ENCODE measurements at places on chromosomes 6 and 20.

DNA sequence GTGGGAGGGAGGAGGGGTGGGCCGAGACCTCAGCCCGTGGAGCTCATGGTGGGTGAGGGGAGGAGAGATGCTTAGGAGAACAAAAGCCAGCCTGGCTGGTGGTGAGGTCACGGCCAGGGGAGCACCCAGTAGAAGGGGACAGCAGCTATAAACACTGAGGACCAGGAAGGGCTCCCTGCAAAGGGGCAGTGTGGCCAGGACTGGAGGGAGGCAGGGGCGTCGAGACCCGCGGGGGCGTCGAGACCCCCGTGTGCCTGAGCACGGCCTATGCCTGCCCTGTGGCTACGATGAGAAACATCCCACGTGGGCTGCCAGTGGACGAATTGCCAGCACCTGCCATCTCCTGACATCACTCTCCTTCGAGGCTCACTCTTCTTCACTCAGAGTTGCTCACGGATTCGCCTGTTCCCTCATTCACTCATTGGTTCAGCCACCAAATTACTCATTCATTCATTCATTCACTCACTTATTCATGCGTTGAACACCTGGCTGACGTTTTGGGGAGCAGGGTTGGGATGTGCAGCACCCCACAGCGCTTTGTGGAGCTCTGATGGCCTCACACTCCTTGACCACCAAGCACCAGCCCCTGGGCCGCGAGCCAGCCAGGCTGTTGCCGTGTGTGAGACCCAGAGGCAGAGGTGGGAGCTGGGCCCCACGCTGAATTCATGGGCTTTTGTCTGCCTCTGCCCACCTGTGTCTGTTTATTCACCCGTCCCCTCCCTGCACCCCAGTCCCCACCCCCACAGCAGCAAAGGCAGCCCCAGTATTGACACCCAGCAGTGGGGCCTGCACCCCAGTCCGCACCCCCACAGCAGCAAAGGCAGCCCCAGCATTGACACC is 61.2 kb upstream of the BHLHE23 start:
- DNase-seq, result no peak

DNA sequence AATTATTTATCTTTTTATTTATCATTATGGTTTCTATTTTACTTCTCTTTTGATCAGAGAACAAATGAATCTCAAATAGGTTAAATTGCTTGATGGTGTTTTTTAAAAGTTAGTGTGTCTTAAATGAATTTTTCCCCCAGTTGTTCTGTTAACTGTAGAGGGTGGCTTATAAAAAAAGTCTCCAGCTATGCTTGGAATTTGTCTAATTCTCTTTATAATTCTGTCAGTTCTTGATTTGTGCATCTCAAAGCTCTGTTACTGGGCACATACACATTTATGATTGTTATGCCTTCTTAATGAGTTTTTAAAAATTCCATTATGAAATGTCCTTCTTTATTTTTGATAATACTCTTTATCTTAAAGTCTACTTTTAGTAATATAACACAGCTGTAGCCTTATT is 58.0 kb downstream of the LIN28B start:
- no peak for DNase-seq

DNA sequence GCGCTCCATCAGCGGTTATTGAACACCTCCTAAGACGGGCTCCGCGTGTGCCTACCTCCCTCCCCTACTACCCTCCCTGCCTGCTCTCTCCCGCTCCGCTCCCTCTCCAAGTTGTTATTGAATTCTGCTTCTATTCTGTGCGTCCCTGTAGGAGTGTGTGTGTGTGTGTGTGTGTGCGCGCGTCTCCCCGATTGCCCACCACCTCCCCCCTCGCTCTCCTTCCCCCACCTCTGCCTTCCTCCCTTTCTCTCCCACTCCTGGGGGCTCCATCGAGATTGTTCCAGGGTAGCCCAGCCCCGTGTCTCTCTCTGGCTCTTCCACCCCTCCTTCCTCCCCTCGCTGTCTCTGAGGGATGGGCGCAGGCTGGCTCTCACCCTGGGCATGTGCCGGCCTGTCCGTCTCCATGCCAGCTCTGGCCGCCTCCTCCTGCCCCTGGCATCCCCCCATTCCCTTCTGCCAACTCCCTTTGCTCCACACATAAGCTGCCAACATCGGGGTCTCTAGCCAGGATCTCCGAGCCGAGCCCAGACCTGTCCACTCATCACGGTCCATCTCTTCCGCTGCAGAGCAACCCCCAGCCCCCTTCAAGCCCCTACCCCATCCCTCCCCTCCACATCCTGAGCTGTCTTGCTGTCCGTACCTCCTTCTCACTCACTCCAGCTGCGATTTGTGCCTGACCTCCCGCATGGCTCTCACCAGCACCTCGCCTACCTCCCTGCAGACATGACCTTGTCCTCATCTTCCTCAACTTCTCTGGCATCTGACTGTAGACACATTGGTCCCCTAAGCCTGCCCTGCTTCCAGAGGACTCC is 68.5 kb downstream of the SRC start:
- no peak for DNase-seq

- no peak for DNase-seq
Measured at GRCh38 chr6:161044335-161044734, 52.8 kb downstream of the MAP3K4 start.

DNA sequence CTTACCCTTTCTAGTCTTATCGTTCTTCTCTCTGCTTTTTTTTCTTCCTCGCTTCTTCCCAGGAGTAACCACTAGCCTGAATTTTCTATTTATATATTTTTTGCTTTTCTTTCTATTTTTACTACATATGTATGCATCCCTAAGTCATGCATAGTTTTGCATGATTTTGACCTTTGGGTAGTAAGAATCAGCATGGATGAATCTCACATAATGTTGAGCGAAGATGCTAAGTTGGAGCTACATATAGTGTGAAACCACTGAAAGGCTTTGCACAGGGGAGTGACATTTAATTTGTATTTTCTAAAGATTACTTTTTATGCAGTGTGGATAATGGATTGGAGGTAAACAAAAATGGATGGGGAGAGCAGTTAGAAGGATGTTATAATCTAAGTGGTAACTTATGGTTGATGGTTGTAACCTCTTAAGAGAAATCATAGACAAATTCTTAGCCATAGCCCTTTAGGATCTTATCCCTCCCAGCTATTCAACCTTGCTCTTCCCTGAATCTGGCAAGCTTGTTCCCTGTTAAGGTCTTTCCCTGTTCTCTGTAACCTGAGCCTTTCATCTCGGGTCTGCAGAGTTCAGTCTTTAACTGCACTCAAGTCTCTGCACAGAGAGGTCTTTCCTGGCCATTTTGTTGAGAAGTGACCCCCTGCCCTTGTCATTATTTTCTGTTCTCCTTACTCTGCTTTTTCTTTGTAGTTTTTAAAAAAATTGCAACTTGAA is 18.0 kb downstream of the PEX7 start:
- DNase-seq, result no peak

DNA sequence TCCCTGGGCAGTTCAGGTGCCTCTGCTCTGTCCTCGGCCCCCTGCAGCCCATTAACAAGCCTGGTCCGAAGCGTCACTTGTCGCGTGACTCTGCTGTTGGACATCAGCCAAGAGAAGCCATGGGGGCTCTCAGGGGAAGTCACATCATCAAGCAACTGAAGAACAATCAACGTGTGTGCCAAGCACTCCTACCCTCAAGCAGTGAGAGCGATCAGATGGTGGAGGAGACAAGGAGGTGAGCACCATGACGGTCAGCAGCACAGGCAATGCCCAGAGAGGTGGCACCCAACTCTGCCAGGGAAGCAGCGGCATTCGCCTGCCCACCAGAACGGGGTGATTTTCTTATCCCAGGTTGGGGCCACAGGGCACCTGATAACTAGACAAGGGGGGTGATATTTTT is 132.7 kb downstream of the AGPAT4 start:
- DNase-seq, result no peak

GRCh38 chr6:119173249-119174084 is 95.0 kb upstream of the FAM184A start:
- no peak for DNase-seq

- no peak for DNase-seq
Measured at GRCh38 chr6:26006086-26006939, 43.7 kb downstream of the TRIM38 start.

- DNase-seq, result no peak
Measured at GRCh38 chr6:148398678-148399077, 56.0 kb downstream of the SASH1 start.

DNA sequence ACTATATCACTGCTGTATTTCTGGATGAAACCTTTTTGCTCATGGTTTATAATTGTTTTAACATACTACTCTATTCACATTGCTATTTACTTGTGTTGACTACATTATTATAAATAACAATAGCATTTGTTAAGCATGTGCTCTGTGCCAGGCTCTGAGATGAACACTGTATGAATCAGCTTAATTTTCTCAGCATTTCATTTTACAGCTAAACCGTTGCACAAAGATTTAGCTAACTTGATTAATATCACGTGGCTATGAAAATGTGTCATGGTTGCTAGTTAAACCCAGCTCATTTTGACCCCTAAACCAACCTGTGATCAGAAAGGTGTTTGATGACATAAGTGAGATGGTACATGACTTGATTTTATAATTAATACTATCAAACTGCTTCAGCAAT is 77.5 kb downstream of the NCOA7 start:
- no peak for DNase-seq

DNA sequence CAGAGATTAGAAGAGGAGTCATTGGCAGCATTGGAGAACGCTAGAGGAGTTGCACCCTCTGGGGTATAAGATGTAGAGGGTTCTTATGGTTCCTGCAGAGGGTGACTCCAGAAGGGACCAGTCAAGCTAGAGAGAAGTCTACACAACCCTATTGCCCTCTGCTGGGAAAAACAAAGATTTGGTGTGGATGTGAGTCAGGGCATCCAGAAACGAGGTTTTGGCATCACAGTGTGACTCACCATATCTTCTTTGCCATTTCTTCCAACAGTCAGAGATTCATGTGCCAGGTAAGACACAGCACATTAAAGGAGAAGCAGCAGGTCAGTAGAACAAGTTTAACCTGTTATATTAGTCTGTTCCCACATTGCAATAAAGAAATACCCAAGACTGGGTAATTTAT is 598.8 kb downstream of the MAFB start:
- no peak for DNase-seq

DNA sequence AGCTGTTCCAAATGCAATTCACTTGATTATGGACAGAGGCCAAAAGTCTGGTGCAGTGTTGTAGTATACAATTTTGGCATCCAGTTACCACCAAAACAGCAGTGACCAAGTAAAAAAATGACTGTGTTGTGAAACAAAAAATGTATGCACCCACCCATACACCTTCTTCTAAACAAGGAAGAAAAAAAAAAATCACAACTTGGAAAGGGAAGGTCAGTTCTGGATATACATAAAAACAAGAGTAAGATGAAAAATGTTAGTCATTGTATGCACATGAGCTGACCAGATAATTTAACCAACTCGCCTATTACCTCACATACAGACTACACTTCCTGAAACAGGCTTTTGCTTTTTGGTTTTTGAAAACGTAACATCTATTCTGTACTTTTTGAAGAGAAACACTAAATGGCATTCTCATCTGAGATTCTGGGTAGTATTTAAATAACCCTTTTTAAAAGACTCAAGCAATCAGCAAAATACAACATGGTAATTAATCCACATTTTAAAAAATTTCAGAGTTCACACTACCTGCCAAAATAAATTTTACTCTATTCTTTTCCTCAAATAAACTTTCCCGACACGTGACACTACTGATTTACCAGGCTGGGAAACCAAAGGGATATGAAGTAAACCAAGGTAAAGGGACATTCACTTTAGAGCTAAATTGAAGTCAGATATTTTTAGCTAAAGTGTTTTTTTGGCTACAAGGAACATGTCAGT is 141.6 kb upstream of the SHLD1 start:
- no peak for DNase-seq

DNA sequence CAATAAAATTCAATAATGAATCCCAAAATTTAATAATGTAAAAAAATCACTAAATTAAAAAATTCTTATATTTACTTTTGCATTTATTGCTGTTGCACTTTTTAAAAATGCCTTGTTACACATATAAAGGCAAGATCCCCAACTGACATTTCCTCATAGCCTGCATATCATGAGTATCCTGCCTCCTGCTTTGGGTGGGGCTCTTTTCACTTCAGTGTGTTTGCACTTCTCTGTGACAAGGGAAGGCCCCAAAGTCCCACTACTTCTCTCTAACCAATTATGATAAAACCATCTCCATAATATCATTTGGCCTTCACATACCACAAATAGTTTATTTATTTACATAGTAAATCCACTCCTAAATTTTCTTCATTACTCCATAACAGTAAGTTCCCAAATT is 446.1 kb upstream of the MARCKS start:
- DNase-seq, result no peak

- no peak for DNase-seq
Measured at GRCh38 chr6:108117427-108118358, 43.2 kb upstream of the OSTM1 start.

DNA sequence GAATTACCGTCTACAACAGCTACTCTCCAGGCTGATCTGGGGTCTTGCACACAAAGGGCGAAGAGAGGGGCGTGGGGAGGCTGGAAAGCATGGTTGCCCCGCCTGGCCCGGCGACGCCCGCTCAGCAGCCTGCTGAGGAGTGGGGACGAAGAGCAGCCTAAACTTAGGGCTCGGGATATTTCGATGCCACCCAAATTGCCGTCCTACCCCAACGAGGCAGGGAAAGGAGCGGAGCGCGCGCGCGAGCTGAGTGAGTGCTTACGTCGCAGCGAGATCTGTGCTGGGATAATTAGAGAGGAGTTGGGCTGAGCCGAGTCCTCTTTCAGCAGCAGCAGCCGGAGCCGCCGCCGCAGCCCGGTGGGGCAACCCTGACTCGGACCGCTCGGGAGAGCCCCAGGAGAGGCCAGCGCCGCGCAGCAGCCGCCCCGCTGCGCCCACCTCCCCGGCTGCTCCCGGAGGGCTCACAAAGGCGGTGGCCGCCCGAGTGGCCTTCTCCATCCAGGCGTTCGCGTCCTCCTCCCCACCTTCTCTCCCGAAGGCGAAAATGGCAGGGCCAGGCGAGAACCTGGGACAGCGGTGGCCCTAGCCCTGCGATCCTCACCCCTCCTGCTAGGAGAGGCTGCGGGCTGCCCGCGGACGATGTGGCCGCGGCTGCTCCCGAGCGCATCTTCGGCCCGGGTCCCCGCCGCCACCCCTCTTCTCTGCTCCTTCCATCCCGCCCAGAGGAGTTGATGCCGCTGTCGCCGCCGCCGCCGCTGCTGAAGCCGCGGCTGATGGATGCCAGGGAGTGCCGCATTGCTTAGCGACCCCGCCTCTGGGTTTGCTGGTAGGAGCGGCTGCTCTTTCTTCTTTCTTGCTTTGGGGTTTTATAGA is at the start of gene CLVS2:
TSS of gene CLVS2 (plus strand) at position 315 of the 873 bp plus-strand sequence. CDS start 1,543 bp downstream, outside the sequence.
- DNase-seq, result no peak

DNA sequence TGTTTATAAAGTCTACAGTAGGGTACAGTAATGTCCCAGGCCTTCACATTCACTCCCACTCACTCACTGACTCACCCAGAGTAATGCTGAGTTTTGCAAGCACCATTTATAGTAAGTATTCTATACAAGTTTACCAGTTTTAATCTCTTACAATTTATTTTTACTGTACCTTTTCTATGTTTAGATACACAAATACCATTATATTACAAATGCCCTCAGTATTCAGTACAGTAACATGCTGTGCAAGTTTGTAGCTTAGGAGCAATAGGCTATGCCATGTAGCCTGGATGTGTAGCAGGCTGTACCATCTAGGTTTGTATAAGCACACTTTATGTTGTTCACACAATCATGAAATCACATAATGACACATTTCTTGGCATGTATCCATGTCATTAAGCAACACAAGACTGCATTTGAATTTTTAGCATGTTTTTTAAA is 673.6 kb downstream of the CD109 start:
- no peak for DNase-seq

- DNase-seq, result no peak
Measured at GRCh38 chr6:160130729-160131484, 9.3 kb downstream of the SLC22A1 start.
